ENCODE measurements at places on chromosomes 16 and 17.

DNA sequence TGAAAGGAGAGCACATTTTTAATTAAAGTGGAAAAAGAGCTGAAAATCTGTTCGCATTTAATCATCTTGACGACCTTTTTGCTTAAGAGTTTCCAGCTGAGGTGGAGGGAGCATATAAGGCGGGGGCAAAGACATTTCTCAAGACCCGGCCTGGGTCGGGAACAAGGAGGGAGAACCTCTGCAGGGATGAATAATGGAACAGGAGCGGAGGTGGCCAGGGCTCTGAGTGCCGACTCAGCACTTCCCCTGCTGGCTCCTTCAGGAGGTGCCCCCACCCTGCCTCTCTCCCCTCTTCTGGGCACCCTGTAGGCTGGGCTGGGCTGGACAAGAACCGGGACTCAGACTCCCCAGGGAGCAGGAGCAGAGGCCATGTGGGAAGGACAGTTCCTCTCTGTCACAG is 7.9 kb upstream of the NGFR start:
- no peak for DNase-seq

DNA sequence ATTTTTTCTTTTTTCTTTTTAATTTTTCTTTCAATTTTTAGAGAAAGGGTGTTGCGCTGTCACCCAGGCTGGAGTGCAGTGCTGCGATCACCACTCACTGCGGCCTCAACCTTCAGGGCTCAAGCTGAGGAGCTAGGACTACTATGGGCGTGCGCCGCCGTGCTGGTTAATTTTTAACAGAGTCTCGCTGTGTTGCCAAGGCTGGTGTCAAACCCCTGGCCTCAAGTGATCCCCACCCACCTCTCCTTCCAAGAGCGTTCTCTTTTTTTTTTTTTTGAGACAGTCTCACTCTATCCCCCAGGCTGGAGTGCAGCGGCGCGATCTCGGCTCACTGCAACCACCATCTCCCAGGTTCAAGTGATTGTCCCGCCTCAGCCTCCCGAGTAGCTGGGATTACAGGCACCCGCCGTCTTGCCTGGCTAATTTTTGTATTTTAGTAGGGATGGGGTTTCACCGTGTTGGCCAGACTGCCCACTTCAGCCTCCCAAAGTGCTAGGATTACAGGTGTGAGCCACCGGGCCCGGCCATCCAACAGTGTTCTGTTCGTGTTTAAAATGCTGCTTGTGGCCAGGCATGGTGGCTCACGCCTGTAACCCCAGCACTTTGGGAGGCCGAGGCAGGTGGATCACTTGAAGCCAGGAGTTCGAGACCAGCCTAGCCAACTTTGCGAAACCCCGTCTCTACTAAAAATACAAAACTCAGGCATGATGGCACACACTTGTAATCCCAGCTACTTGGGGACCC is 14.5 kb upstream of the RPL13 start:
- DNase-seq, result no peak

GRCh38 chr16:86683441-86684194 is 105.3 kb downstream of the FOXL1 start:
- DNase-seq, result no peak

DNA sequence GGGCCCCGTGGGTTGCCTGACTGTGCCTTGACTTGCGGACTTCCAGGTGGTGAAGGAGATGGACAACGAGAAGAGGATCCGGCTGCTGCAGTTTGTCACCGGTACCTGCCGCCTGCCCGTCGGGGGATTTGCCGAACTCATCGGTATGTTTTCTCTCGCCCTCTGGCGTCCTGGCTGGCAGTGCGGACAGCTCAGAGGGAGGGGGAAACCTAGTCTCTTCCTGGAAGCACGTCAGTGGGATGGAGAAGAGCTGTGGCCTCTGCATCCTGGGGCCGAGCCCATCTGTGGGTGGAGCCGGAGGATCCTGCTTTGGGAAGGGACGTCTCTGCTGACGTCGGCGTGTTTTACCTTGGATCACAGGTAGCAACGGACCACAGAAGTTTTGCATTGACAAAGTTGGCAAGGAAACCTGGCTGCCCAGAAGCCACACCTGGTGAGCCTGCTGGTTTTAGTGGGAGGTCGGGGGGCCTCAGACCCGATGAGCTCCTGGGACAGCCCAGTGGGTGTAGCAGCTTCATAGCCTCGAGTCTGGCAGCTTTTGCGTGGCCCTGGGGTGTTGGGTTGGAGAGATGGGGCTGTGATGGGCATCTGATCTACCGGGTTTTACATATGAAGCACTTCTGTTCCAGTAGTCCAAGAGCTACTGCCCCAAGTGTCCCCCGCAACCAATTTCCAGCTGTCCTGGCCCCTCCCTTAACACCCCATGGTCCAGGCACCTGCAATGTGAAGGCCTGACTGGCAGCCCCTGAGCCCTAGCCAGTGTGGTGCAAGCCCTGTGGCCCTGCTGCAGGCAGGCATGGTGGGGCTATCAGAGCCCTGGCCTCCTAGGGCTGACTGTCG is 11.9 kb upstream of the CLEC18A start:
- DNase-seq, result no peak

DNA sequence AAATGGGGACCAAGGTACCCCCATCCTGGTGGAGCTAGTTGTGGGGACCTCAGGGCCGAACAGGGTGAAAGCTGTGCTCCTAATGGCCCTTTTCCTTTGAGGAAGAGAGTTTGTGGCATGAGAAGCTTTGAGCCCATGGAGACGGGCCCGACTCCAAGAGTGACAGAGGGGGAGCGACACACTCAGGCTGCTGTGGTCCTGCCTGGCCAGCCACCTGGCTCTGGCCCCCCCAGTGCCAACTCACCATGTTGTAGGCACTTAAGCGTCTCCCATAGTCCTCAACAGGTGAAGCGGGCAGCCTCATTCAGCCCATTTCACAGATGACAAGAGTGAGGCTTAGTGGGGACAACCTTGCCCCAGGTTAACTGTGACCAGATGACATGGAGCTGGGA is 1.6 kb downstream of the IL21R start:
- no peak for DNase-seq

Data from muscle of back (tissue), 13 donors.